ENCODE measurements at places on chromosomes 3 and 15.

- DNase-seq: peak; percentile 20
Measured at GRCh38 chr3:133812872-133813271, 7.3 kb downstream of the SRPRB start.

DNA sequence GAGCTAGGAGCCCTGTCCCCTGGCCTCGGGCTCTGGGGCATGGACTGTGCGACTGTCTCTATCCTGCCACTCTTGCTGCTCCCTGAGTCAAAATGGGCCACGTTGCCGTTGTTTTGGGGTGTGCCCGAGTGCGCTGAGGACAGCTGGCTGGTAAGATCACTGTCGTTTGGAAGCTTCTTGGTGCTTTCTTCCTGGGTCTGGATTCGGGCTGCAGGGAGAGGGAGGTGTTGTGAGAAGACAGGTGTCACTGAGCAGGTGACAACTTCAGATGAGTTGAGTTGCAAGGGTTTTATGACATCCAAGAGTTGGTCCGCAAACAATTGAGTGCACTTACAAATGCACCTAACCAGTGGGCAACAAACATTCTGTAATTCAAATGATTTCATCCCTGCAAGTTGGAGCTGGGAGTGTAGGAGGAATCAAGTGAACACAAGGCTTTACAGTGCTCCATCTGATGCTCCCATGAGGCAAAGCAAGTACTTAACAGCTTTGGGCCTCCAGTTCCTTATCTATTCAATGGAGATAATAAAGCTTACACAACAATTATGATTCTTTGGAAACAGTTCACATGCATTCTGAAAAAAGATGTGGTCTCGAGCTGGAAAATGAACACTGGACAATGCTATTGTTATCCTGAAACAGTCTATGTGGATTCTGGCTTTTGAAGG, 11.0 kb upstream of the STARD5 start:
- DNase-seq: peak; percentile 31

- peak; percentile 89 for DNase-seq
Measured at GRCh38 chr3:124363476-124363875, 366.8 kb upstream of the UMPS start.

DNA sequence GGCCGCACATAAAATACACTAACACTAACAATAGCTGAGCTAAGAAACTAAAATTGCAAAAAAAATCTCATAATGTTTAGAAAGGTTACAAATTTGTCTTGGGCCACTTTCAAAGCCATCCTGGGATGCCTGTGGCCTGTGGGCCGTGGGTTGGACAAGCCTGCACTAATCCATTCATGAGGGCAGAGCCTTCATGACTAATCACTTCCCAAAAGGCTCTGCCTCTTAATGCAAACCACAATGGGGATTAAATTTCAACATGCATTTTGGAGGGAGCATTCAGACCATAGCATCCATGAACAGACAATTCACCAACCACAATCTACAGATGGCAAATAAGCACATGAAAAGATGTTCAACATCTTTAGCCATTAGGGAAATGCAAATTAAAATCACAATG, 128.2 kb downstream of the SUCLG2 start:
- DNase-seq: peak; percentile 97

- DNase-seq: no peak
Measured at GRCh38 chr15:67175643-67176071, 78.8 kb downstream of the AAGAB start.

- peak; percentile 97 for DNase-seq
Measured at GRCh38 chr3:45551214-45552010, 43.1 kb upstream of the LIMD1 start.

- no peak for DNase-seq
Measured at GRCh38 chr3:72573051-72573450, 275.2 kb downstream of the SHQ1 start.

DNA sequence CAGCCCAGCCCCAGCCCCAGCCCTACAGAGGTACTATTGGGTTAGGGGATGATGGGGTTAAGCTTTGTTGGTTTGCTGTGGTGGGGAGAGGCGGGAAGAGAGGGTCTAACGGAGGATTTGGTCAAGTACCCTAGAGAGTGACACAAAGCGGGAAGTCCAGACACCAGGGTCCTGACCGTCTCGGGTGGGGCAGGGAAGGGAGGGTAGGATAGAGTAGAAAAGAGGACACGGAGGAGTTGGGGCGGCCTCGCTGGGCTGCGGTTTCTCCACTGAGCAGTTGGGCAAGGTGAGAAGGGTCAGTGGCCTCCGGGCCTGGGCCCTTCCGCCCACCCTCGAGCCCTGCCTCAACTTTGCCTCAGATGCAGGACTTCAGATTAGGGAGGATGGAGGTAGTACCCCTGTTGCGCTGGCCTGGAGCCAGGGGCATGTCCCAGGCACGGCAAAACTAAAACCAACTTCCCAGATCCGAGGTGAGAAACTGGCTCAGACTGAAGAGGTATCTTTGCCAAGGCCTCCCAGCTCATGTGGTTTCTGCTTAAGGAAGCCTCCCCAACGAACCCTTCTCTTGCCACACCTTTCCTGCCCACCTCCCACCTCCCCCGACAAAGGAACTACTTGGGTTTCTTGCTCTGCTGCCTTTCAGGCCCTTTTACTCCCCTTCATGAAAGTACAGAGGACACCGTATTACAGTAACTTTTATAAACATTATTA, 551 bp downstream of the PML start:
- DNase-seq: no peak

- peak; percentile 22 for DNase-seq
Measured at GRCh38 chr3:12135029-12135657, 23.6 kb downstream of the TIMP4 start.

DNA sequence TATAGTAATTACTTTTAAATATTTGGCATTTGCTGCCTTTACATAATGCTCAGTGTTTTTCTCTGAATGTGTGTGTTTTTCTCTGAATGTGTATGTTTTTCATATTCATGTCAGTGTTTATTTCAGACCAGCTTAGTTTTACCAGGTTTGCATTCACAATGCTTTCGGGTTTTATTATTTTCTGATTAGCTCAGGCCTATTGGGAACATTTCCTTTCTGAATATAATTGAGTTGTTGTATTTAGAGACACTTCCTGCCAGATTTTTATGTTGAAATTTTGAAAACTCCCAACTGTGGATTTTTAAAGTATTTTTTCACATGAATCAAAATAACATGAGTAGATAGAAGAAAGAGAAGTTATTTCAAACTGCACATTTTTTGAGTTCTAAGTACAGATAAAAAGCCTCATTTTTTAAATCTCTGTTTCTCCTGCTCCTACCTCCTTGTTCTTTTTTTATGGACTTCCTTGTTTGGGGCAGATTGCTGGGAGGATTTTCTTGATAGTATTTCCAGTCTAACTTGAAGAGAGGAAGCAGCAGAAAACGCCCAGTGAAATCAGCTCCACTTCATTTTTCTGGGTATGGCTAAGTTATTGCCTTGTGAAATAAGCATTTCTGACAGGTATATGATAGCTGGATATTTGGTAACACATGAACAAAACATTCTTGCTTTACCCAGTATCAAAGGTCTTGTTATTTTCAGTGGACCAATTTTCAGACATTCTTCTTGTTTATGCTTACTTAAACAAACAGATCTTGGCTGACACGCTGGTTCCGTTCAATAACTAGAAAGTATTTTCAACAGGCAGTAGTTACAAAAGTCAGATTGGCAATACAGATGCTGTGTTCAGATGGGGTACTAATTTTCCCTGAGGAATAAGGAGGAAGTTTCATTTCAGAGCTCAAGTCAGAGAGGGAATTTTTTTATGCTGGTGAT, 70.7 kb downstream of the RIOX2 start:
- no peak for DNase-seq

DNA sequence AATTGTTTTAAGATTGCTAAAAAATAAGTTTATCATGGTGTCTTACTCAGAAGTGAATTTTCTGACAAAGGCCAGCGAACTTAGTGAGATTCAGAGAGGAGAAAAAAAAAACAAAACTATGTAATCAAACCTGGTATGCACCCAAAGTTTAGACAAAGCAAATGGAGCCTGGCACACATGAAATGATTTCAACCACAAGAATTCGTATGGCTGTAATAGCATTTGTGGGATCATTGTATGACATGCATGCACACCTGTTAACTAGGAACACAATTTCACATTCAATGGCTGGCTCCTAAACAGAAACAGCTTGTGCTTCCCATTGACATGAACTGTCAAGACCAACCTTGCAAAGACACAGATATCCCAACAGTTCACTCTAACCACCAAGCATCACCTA, 94.6 kb downstream of the ZIC4 start:
- DNase-seq: no peak

DNA sequence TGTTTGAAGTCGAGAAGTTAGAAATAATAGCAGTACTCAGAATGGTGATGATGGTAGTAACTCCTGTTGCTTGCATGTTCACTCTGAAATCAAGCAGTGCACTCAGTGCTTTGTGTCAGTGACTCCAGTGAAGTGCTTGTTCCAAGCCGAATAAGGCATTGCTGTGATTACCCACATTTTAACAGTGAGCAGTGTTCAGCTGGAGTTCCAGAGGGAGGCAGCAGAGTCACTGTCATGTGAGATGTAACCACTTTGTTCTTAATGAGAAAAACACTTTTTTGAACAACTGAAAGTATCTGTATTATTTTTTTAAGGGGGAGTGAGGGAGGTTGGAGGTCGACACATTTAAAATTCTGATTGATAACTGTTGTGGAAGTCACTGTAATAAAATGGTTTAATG, 3.7 kb downstream of the MDFIC2 start:
- DNase-seq: peak; percentile 1

GRCh38 chr3:152524198-152525140, 255.7 kb downstream of the MBNL1 start:
- DNase-seq: peak; percentile 16

DNA sequence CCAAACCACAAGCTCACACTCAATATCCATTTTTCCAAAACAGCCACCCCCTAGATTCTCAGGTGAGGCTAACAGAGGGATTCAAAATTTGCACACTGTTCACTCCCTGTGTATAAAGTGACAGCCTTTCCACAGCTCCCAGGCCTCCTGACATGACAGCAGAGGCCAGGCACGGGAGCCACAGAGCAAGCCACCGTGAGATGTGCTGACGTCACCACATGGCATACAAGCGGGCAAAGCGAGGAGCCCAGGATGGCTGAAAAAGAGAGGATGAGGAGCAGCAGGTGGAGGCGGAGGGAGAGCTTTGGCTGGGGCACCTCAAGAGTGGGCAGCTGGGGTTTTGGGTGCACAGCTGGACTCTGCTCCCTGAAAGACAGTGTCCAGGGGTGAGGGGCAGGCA, 27.1 kb downstream of the EHD4 start:
- DNase-seq: no peak

- DNase-seq: no peak
Measured at GRCh38 chr3:13003608-13004007, 69.6 kb downstream of the IQSEC1 start.

- no peak for DNase-seq
Measured at GRCh38 chr3:127396473-127396872, 108.6 kb upstream of the PRR20G start.

GRCh38 chr3:156720826-156721225, 46.4 kb downstream of the TIPARP start:
- no peak for DNase-seq

GRCh38 chr15:81780966-81781365, 264.9 kb downstream of the MEX3B start:
- DNase-seq: no peak

DNA sequence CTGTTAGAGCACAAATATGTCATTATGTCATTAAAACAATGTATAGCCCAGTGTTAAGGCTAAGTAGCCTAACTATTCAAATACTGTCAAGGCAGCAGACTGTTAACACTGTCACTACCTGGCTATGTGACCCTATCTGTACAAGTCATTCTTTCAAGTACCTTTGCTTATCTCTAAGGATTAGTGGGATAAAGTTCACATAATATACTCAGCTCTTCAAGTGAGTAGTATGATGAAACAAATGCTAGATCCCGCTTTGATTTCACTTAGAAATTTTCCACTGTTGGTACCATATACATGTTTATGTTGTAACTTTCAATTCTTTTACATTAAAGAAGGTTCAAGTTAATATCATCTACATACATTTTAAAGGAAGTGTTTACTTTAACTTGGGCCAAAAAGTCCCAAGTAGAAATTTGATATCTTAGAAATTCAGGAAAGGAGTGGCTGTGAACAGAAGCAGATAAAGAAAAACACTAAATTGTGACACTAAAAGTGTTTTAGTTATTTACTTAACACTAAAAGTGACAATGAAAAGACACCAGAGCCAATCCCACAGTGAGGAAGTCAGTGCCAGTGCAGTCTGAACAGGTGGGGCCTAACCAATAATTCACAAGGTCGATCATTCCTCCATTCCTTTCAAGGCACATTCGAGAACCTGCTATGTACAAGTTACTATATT, 4.8 kb upstream of the RFX7 start:
- DNase-seq: no peak
